ENCODE measurements at places on chromosomes 7 and 10.

DNA sequence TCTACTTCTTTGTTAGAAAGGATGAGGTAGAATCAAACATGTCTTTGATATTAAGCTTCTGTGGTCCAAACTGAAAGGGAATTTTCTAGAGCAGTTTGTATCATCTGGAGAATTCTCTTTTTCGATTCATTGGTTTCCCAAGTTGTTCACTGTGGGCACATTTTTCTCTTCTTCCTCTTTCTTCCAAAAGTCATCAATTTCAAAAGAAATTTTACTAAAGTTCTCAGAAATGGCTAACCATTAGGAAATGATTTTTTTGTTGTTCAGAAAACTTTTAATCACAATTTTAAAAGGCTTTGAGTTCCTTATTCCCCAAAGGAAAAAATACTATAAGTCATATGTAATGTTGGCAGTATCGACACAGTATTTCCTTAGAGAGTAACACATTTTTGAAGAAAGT is 28.3 kb upstream of the CCDC6 start:
- DNase-seq, result no peak

DNA sequence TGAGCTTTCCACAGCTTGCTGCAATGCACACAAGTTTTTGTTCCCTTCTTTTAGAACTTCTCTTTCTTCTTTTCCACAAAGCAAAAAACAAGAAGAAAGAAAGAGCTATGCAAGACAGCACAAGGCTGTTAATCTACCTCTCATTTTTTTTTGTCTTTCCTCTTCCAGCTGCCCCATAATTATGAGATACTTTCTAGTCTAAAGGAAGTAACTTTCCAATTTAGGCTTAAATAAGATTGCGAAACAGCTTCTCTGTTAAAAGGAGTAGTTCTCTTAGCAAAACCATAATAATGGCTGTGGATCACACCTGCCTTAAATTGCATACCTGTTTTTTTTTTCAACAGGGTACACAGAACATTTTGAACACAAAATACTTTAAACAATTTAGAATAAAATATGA is 56.0 kb downstream of the NDUFB2 start:
- DNase-seq, result no peak

DNA sequence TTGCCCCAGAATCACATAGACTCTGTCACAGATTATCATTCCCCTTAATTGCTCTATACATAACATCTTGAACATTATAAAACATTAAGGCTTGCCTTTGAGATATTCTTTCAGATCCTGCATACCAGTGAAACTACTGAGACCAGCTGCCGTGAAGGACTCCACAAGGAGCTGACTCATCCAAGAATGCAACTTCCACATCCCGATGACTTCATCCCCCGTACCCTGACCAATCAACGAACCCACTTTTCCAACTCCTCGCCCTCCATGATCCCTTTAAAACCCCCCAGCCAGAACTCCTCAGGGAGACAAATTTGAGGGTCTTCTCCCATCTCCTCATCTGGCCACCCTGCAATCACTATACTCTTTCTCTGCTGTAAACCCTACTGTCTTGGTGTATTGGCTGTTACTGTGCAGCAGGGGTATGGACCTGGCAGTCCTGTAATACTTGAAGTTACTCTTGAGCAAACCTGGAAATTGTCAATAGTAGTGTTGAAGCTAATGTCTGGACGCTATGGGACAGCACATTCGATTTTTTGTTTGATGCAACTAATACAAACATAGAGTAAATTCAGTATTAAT is 49.8 kb downstream of the HTR5A start:
- no peak for DNase-seq

- DNase-seq, result no peak
Observed at GRCh38 chr7:121219026-121219425, 109.8 kb upstream of the WNT16 start.

DNA sequence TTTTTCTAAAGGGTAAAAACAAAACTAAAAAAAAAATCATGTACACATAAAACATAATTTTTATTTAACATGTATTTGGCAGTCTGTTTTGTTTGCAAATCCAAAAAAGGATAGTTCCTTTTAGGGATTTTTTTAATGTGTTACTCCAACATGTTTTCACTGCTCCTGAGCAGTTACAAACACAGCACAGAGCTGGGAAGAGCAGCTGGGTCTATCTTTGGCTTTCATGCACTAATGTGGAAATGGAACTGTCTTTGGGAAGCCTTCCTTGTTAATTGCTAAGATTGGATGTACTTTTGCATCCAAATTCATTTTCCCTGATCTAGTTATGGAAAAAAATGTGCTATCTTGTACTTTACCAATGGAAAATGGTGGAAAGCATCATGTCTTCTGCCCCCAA is 1035.1 kb downstream of the CNTNAP2 start:
- no peak for DNase-seq

Measured in T47D (cell line).